ENCODE measurements at places on chromosomes 7 and 10.

- no peak for DNase-seq
Measured at GRCh38 chr10:103327906-103328305, 23.0 kb downstream of the PCGF6 start.

GRCh38 chr10:69712342-69712741, 82.3 kb downstream of the FAM241B start:
- DNase-seq, result no peak

GRCh38 chr10:66627156-66627555, 298.7 kb upstream of the LRRTM3 start:
- DNase-seq, result no peak

- no peak for DNase-seq
Measured at GRCh38 chr10:125116652-125117310, 43.6 kb downstream of the CTBP2 start.

- no peak for DNase-seq
Measured at GRCh38 chr7:118040562-118040961, 143.4 kb upstream of the LSM8 start.

GRCh38 chr7:92095380-92095779, 38.9 kb downstream of the CYP51A1 start:
- DNase-seq, result no peak

GRCh38 chr7:120799147-120799546, 58.8 kb downstream of the TSPAN12 start:
- no peak for DNase-seq

DNA sequence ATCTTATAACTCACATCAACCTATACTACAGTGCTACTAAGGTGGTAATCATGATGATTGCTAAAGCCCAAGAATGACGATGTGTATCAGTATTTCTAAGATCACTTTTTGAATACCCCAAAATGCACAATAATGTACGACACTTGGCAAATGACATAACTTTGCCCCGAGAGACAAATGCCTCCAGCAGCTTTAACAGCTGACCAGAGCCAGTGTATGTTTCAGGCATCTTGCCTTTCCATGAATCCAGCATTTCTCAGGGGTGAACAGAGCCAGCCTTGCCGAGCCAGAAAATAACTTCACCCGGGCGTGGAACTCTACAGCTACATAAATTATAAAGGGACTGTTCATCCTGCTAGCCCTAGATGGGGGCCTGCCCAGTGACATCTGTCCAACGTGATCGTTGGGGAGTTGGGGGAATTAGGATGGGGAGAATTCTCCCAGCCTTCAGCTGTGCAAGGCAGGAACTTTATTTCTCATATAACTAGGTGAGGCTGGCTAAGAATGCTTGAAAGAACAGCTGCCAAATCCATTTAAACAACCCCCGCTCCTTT, 1.8 kb downstream of the IGFBP3 start:
- DNase-seq, result no peak

DNA sequence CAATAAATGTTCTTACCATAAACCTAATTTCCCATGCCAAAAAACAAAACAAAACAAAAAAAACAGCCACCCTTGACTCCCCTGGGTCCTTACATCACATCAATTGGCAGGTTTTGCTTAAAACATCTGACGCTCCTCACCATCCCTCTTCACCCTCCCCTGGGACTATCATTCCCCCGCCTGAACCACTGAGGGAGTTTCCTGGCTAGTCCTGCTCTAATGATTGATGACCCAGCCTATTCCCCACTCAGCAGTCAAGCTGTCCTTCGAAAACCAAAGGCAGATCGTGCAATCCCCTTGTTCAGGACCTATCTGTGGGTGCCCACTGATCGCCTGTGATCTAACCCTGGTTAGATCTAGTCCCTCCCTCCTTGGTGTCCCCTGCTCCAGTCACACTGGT, 11.2 kb upstream of the FRMPD2 start:
- no peak for DNase-seq

DNA sequence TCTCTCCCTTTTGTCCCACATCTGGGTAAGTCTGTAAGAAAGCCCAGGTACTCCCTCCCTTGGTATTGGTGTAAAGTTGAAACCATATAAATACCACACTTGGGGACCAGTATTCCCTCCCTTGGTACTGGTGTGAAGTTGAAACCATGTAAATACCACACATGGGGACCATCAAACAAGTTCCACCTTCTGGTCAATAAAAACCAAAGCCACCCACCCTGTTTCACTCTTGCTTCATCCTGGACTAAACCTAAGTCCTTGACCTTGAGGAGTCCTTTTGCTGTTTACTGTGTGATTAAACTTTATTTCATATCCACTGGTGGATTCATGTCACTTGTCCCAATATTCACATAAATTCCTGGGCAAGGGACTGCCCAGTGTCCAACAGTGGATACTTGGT, 8.4 kb downstream of the P4HA1 start:
- DNase-seq, result no peak

GRCh38 chr7:52005613-52006012, 689.0 kb upstream of the COBL start:
- DNase-seq, result no peak
